H9 (cell line): ENCODE measurements at places on chromosomes 4 and X. TPM values are rescaled to one million over a fixed set of nuclear protein-coding genes. Genes with fewer than 3 reads are reported as not detected.

- no peak for DNase-seq
Measured at GRCh38 chrX:150849996-150850720, 48.3 kb downstream of the CD99L2 start.

GLRB gene
- 0.50 and 0.70 TPM in 2 replicates for total RNA-seq

GRCh38 chr4:147780137-147780777, 48.4 kb downstream of the ARHGAP10 start:
- no peak for DNase-seq

DNA sequence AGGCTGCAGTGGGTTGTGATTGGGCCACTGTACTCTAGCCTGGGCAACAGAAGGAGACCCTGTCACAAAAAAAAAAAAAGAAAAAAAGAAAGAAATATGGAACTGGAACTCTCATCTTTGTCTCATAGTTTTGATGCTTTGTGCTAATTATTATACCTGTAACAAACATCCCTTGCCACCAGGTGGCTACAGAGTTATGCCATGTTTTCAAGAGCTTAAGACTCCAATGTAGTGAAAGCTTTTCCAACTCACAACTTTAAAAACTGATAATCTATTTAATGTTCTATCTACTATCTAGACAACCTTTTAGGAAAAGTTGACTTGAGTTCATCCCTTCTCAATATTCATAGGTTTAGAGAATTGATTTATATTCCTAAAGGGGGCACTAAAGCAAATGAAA, 42.4 kb downstream of the HTR2C start:
- no peak for DNase-seq

DNA sequence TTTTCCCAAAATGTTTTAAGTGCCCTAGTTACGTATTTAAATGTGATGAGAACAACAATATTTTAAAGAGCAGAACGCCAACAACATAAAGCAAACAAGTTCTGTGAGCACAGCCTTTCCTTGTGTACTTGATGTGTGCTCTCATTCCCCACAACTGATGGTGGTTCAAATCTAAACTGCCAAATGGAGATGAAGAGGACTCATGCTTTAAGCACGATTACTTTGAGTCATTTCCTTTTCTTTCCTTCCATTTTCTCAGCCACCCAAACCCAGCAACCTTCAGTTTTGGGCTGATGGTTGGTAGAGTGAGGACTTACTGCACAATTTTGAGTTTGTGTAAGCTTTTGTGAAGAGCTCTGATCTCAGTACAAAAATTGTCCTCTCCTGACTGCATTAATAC, 1.7 kb downstream of the NSD2 start:
- no peak for DNase-seq

DNA sequence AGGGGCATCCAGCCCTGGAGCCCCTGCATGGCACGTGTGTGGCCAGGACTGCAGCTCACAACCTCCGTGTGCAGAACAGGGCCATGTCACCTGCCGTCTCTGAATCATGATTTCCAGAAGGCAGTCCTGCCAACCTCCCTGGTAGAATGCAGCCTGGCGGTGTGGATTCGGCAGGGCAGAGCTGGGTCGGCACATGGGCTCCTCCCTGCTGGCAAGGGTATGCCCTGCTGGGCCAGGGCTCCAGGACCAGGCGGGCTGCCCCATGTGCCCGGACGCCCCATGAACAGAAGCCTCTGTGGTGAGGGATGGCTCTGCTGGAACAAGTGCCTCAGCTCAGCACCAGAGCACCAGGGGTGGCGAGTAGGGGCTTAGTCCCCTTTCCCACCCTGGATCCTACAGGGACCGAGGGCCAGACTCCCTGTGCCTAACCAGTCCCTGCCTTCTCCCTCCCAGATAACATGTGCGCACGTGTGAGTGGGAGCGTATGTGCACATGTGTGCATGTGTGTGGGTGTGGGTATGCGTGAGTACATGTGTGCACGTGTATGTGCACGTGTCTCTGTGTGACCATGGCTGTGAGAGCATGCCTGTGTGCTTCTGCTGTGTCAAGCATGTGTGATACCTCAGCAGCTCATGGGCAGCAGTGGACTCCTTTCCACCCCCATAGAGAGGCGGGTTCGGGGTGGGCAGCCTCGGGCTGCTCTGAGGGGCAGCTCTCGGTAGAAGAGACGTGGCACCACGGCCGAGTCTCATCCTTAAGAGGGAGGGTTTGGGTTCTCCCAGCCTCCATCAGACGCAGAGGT, 10.3 kb upstream of the MXD4 start:
- no peak for DNase-seq

- DNase-seq, result no peak
Measured at GRCh38 chrX:97401586-97402136, 518.0 kb downstream of the RPA4 start.

DNA sequence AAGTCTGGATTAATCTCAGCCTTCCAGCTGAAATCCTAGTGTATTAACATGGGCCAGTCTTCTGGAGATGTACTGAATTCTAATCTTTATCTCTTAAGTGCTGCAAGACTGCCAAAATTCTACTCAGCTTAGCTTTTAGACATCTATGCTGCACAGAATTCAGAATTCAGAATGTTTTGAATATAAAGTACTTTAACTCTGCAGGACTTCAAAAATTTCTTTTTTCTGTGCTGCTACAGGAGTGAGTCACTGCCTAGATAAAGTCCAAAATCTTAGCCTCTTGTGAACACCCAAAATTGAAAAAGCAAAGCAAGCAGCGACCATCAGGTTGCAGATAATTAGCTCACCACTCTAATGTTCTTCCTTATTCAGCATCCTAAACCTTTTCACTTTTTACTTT, 1092.6 kb upstream of the PCDH10 start:
- no peak for DNase-seq

GRCh38 chrX:148556498-148556897, 56.1 kb downstream of the AFF2 start:
- no peak for DNase-seq

- DNase-seq, result no peak
Measured at GRCh38 chr4:120688791-120689190, 233.7 kb downstream of the PRDM5 start.

AFF2 gene
- 14.6 and 15.7 TPM in 2 replicates for total RNA-seq

- no peak for DNase-seq
Measured at GRCh38 chrX:136879001-136879687, 1.4 kb downstream of the RBMX start.

DNA sequence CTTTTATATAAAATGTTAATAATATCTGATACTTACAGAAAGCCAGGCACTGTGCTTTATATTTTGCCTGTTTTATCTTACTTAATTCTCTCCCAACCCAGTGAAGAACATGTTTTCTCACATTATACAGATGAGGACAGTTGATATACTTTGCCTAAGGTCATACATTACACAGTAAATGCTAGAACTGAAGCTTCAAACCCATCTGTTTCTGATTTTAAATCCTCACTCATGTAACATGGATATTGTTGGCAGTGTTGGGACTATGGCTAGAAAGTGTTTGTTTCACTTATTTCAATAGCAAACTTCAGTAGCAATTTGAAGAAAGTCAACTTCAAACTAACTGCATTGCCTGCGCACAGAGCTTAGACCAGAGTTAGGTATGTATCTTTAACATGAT, 57.4 kb downstream of the RAPGEF2 start:
- no peak for DNase-seq

- no peak for DNase-seq
Measured at GRCh38 chrX:133966199-133966598, 19.2 kb downstream of the GPC3 start.

GUCY1B1 gene
- total RNA-seq, result 0.50 and 0.59 TPM in 2 replicates

GRCh38 chr4:24794916-24795665, at the start of gene SOD3:
SOD3 (plus strand) TSS chr4:24795573; CDS start chr4:24799522, 3,949 bp downstream.
- DNase-seq, result peak; percentile 93

NDUFA1 gene
- total RNA-seq, result 69.4 and 70.8 TPM in 2 replicates

DNA sequence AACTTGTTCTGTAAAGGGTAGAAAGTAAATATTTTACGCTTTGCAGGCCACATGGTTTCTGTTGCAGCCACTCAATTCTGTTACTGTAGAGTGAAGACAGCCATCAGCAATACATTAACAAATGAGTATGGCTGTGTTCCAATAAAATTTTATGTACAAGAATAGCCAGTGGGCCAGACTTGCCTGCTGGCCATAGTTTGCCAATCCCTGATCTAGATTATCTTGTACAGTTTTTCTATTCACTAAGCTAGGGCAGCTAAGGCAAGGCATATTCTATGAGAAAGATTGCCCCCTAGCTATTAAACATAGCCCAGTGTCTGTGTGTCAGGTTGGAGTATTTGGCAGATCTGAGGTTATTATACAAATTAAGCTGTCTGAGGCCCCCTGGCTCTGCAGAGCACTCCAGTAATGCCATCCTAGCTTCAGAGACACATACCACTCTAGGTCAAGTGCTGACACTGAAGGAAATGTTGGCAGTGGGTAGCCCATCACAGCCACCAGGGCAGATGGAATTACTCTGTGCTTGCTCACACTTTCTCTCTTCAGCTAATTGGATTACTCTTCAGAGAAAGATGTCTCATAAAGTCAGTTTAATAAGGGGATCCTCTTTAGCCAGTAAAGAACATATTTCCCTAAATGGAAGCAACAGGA, 40.7 kb downstream of the MTTP start:
- DNase-seq, result no peak

DNA sequence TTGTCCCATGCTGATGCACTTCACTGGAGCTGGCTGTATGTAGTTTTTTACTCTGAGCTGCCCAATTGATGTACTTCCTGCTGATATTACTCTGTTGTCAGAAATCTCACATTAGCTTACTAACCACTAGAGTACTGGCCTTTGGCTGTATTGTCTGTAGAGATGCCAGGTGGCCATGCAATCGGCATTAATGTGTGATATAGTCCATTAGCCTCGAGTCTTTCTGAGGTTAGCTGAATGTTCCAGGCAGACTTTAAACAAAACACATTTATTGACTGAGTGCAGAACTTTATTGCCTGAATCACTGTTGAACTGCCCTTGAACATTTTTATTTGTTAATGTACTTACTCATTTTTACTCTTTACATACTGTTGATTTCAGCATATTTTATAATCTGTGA, 335.2 kb downstream of the PCDH10 start:
- no peak for DNase-seq

DNA sequence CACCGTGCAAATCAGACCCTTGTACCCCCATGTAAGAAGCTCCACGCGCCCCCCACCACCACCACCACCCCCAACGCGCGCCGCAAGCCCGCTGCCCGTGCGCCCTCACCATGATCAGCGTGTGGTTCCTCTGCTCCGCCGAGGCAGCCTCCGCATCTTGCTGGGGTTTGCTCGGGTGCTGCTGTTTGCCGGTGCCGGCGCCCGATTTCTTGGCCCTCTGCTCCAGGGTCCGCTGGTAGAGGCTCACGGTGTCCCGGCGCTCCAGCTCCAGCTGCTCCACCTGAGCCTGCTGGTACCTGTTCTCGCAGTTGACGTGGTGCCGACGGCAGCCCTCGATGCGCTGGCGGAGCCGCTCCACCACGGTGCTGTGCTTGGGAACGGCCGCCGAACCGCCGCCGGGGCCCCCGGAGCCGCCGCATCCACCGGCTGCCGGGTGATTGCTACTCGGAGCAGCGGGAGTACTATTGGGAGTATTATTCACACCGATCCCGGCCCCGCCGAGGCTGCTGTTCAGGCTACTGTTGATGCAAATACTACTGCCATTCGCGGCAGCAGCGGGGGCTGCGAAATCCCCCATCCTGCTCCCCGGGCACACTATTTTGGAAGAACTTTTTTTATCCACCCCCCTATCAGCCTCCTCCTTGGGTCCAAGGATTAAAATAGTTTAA, 1.1 kb downstream of the MAML3 start:
- DNase-seq, result peak; percentile 50

DCLK2 gene
- 0.33 and 0.39 TPM in 2 replicates for total RNA-seq

GABRE gene
- 1.4 and 1.8 TPM in 2 replicates for total RNA-seq

DNA sequence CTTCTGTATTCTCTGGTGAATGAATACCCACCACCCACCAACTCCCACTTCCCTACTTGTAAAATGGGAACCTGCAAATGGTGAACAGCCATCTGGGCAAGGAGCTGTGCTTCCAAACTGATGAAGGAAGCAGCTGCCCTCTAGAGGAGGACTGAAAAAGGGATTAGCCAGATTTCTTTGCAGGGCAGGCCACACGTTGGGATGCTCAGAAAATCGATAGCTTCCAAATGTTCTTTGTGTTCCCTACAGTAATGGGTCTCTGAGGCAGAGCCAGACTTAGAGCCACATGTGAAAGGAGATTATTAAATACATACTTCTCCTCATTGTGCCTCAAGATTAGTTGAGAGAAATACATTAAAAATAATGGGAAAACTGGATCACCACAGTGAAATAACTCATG, 39.3 kb upstream of the LPAR4 start:
- DNase-seq, result peak; percentile 46

- peak; percentile 85 for DNase-seq
Measured at GRCh38 chrX:41009850-41010846, 75.1 kb upstream of the USP9X start.

GRCh38 chr4:3715061-3715854, 50.9 kb upstream of the ADRA2C start:
- DNase-seq, result no peak

GRCh38 chr4:65202853-65203236, 467.4 kb downstream of the EPHA5 start:
- DNase-seq, result no peak

TLR10 gene
- not detected in 2 replicates for total RNA-seq

- DNase-seq, result no peak
Measured at GRCh38 chrX:107851215-107851614, 25.5 kb downstream of the MID2 start.

ASMT gene
- total RNA-seq, result 1.0 and 1.4 TPM in 2 replicates

- no peak for DNase-seq
Measured at GRCh38 chrX:69496183-69496582, 7.9 kb upstream of the NALF2 start.

- DNase-seq, result no peak
Measured at GRCh38 chr4:71262161-71262560, 76.7 kb upstream of the SLC4A4 start.

DNA sequence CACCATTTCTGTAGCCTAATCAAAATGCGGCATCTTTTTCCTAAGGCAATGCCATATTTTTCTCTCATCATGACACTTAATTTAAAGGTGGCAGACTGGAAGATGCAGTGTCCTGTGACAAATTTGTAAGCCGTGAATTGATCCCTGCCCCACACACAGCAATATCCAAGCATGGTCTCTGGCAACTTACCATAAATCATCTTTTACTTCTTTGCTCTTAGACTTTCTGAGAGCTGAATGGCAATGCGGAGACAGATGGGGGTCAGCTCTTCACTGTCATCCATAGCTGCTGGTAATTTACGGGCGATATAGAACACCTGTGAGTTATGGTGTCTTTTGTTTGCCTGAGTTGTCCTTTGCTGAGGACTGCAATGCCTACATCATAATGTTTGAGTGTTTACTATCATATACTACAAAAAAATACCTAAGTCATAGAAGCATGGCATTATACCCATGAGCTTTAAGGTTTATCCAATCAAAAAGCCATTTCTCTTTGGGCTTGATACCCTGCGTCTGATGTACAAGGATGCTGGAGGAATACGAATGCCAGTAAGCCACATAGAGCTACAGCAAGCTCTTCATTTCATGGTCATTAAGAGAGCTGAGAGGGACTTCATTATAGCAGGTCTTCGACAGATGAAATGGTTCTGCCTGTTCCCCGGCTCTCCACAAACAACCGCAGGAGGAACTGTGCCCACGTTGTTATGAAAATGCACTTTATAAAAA, 148.1 kb downstream of the TRIML1 start:
- DNase-seq, result no peak

GRCh38 chr4:10104211-10104990, 12.2 kb downstream of the WDR1 start:
- no peak for DNase-seq
